NCI-H187 treated with DMSO at 0.1 percent for 48 hours (cell line): ENCODE measurements at places on chromosomes 13 and 19.

GRCh38 chr19:46049597-46049996, 8.8 kb upstream of the IGFL4 start:
- no peak for DNase-seq

GRCh38 chr19:41352609-41353465, 885 bp downstream of the TGFB1 start:
- DNase-seq, result no peak

DNA sequence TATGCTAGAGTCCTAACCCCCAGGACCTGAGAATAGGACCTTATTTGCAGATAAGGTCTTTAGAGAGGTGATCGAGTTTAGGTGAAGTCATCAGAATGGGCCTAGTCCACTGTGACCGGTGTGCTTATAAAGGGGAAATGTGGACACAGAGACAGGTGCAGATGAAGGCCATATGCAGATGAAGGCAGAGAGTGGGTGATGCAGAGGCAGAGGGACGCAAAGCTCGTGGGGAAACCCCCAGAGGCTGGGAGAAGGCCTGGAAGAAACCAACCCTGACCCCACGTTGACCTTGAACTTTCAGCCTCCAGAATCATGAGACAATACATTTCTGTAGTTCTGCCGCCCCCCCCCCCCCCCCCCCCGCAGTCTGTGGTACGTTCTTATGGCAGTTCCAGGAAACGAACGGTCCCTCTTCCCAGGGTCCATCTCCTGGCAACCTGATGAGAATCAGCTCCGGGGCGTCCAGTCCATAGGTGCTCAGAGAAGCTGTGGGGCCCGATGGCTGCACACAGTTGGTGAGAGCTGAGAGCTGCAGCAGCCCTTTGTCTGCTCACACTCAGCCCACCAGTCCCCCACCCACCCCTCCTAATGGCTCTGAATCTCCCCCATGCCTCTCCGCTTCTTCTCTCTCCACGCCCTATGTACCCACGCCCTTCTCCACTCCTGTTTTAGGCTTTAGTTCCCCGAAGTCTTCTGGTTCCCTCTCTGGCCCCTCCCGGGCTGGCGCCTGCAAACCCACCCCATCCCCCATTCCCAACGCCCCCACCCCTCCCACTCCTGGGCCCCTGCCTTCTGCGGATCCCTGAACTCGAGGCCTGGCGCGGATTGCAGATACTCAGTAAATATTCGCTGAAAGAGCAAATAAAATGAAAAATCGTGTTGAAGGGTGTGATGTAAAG, 218.3 kb upstream of the MAB21L1 start:
- no peak for DNase-seq

DNA sequence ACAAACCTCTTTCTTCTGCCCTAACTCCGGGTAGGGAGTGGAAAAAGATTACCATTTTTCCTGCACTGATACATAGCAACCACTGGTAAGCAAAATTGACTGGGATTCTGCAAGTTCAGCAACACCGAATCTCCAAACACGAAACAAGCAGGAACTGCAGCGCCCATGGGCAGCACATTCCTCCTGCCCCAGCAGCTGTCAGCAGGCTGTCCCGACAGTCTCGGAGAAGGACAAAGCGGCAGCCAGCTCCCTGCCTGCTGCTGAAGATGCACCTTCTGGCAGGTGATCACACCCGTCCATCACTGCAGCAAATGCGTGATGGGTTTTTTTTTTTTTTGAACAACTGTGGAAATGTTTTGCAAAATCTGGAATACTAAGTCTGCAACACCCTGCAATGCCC, 6.7 kb downstream of the TMTC4 start:
- DNase-seq, result no peak

DNA sequence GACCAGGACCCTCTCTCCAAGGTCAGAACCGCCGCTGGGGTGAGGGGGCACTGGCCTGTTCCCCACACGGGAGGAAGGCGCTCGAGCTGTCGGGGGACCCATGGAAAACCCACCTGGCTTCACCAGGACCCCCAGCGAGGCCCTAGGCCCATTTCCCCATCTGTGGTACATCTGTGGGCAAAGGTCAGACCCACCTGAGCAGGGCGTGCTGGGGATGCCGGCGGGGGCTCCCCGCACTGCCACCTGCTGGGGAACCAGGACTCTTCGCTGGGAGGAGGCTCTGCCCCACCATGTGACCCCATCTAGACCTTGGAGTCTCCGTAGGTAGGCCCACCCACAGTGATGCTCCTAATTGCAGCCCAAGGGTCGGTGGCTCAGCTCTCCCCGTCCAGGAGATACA, 511 bp downstream of the WDR88 start:
- no peak for DNase-seq

- DNase-seq, result no peak
Observed at GRCh38 chr19:28351761-28352160, 861.2 kb downstream of the UQCRFS1 start.

DNA sequence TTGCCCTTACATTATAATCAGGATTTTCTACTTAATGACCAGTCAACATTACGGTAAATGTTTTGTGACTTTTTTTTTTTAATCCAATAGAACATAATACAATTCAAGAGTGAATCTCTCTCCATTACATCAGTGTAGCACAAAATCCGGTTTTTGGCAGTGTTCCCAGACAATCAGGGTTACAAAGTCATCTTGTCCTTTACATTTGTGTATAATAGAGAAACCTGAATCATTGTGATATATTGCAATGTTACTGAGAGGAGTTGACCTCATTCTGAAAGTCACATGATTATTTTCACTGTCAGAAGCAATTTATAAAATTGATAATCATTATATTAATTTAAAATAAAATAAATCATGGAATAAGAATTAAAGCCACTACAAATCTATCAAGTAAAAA, 1346.0 kb upstream of the SPRY2 start:
- no peak for DNase-seq

DNA sequence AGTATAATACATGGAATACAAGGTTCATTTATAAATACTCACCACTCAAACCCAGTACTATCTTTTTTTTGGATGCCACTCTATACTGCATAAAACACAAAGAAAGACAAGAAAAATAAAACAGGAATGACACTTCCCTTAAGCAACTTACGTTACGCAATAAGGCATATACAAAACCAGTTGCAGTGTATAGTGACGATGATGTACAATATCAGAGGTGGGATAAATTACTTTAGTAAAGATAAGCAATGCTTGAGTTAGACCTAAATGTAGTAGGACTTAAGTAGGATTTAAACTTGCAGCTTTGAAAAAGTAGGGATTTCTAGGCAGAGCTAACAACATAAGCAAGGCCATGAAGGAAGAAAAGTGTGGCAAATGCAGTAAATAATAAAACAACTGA, 374.9 kb downstream of the SPRY2 start:
- no peak for DNase-seq

DNA sequence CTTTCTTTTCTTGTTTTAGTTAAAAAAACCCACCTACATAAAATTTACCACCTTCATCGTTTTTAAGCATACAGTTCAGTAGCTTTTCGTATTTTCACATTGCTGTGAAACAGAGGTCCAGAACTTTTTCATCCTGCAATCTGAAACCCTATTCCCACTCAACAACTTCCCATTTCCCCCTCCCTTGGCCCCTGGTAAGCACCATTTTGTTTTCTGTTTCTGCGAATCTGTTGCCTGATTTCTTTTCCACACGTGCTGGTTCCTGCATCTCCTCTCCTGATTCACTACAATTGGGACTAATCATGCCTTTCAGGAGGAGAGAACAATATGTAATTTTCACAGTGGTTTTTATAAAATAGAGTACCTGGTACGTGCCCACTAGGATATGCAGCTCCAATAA, 149.2 kb upstream of the RNF113B start:
- no peak for DNase-seq

DNA sequence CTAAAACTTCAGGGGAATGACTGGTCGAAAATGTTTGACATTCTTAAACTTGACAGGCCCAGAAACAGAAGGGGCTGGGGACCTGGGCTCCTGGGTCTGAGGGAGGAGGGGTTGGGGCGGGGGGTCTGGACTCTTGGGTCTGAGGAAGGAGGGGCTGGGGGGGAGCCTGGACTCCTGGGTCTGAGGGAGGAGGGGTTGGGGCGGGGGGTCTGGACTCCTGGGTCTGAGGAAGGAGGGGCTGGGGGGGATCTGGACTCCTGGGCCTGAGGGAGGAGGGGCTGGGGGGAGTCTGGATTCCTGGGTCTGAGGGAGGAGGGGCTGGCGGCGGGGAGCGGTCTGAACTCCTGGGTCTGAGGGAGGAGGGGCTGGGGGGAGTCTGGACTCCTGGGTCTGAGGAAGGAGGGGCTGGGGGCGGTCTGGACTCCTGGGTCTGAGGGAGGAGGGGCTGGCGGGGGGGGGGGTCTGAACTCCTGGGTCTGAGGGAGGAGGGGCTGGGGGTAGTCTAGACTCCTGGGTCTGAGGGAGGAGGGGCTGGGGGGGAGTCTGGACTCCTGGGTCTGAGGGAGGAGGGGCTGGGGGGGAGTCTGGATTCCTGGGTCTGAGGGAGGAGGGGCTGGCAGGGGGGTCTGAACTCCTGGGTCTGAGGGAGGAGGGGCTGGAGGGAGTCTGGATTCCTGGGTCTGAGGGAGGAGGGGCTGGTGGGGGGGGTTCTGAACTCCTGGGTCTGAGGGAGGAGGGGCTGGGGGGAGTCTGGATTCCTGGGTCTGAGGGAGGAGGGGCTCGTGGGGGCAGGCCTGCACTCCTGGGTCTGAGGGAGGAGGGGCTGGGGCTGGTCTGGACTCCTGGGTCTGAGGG, 5.5 kb upstream of the KLK6 start:
- DNase-seq, result no peak

GRCh38 chr13:114115796-114116195, 16.6 kb downstream of the RASA3 start:
- DNase-seq, result no peak

GRCh38 chr19:13902993-13903555, 2.8 kb downstream of the BRME1 start:
- DNase-seq, result no peak

- no peak for DNase-seq
Observed at GRCh38 chr19:439167-439900, 21.5 kb downstream of the SHC2 start.

GRCh38 chr19:18408053-18408476, 10.6 kb upstream of the LRRC25 start:
- no peak for DNase-seq

- no peak for DNase-seq
Observed at GRCh38 chr13:110289661-110290060, 17.3 kb downstream of the COL4A1 start.
